Right forelimb (tissue), 1 donor: ENCODE measurements at places on chromosomes 1 and 21.

DNA sequence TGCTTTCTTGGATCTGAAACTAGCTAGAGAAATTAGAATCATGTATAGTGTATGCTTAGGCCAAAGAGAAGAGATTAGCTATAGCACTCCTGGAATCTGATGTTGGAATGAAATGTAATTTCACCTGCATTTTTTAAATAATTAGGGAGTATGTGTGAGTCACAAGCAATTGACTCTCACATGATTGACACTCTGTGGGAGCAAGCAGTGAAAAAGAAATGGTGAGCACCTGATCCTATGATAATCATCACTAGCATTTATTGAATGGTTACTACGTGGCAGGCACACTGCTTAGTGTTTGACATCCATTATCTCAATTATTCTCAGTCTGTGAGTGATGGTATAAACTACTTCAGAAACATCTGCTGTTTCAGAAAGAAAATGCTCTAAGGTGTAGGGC, 176.6 kb downstream of the NRIP1 start:
- no peak for DNase-seq

DNA sequence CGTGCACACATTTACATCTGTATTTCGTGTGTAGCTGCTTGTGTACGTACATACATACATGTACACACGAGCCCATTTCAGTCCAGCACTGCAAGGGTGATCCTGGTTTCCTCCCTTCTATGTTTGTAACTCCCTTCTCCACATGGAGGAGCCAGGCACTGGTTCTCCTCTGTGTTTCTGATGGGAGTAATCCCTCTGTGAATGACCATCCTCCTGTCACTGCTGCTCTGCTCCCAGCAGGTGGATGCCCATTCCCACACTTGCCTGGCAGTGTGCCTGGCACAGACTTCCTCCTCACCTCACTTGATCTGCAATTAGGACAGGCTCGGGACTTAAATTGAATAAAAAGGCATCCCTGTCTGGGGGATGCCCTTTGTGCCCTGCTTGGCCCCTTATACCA, 37.1 kb downstream of the TRAPPC10 start:
- no peak for DNase-seq

DNA sequence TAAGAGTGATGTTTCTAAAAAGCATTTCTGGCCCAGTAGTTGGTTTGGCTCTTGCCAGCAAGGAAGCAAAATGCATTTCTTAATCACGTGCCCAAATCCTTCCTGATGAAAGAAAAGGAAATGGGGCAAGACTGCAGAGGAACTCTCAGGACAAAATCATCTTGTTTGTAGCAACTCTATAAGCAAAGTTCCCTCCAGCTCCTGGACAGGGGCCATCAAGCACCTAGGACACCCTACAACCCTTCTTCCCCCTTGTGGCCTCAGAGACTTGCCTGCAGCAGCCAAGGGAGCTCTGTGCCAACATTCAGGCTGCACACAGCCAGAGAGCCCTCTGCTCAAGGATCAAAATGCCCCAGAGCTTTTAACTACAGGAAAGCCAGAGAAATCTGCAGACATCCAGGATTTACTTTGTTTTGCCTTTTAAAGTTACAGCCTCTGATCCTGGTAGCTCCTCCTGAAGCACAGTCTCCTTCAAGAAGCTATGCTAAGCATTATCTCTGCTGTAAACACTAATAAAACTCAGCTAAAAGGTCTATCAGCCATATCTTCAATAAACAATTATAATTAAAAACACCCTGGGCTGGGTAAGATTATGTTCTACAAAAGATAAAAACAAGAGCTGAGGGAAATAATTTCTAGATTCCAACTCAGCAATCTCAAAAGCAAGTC, 105.0 kb downstream of the KIAA0319L start:
- no peak for DNase-seq

- no peak for DNase-seq
These were observed 143.3 kb downstream of the DENND1B start for GRCh38 chr1:197632005-197632404.

DNA sequence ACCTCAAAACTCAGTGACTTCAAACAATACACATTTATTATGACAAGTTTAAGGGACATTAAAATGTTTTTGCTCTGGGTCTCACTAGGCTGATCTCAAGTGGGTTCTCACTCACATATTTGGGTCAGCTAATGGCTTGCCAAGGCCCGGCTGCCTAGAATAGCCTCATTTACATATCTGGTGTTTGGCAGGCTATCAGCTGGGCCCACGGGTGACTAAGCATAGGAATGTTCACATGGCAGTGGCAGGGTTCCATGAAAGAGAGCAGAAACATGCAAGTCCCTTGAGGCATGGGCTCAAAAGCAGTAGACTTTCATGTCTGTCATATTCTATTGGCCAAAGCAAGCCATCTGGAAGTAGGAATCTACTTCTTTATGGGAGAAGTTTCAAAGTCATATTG, 492.6 kb downstream of the KCNT2 start:
- DNase-seq: no peak

DNA sequence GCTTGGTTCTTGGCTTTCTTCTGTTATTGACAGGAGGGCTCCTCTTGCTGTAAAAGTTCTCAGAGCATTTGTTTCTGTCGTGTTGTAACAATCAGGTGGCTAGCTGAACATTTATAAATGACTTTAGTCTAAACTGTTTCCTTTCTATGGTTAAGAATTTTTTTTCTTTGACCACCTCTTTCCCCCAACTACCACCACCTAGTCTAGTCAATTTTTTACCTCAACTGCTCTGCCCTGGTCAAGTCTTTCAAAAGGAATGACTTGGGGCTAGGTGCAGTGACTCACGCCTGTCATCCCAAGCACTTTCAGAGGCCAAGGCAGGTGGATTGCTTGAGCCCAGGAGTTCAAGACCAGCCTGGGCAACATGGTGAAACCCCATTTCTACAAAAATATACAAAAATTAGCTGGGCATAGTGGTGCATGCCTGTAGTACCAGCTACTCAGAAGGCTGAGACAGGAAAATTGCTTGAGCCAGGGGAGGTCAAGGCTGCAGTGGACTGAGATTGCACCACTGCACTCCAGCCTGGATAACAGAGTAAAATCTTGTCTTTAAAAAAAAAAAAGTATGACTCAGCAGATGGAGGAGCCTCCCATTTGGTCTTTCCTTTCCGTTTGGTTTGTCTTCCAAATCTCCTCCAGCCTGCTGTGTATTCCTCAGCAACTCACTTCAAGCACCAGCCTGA, 40.7 kb downstream of the MAP3K21 start:
- no peak for DNase-seq

- DNase-seq: no peak
These were observed 47.1 kb downstream of the UMODL1 start for GRCh38 chr21:42117967-42118780.

DNA sequence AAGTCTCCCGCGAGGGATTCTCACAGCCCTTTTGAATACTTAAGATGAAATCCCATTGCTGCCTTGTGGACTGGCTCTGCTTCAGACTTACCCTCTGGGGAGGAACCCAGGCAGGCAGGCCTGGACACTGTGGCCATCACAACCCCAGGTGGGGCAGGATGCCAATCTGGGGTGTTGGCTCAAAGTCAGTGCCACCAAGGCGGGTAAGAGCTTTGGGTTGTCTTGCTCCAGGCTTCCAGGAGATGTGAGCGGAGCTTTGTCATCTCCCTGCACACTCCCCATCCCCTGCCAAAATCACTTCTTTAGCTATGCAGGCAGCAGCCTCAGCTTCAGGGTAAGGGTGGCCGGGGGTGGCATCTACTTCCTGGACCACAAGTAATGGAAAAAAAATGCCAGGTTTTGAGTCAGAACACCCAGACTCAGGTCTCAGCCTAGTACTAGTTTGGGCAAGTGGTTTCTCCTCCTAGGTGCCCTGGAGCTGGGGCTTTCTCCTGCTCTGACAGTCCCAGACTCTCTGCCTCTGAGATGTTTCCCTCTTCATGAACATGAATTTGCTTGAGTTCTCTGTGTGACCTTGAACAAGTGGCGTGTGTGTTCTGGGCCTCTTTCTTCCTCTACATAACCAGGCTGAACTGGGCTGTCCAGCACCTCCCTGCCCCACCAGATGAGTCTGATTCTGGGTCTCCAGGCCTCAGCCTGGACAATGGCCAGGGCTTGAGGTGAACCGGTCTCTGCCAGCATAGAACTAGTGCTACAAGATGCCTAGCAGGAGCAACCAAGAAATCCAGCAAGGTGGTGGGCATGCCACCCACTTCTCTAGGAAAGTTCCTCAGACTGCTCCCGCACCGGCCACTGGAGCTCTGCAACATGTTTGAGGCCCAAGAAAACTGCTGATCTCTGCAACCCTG, 65.4 kb downstream of the VWA5B1 start:
- no peak for DNase-seq

DNA sequence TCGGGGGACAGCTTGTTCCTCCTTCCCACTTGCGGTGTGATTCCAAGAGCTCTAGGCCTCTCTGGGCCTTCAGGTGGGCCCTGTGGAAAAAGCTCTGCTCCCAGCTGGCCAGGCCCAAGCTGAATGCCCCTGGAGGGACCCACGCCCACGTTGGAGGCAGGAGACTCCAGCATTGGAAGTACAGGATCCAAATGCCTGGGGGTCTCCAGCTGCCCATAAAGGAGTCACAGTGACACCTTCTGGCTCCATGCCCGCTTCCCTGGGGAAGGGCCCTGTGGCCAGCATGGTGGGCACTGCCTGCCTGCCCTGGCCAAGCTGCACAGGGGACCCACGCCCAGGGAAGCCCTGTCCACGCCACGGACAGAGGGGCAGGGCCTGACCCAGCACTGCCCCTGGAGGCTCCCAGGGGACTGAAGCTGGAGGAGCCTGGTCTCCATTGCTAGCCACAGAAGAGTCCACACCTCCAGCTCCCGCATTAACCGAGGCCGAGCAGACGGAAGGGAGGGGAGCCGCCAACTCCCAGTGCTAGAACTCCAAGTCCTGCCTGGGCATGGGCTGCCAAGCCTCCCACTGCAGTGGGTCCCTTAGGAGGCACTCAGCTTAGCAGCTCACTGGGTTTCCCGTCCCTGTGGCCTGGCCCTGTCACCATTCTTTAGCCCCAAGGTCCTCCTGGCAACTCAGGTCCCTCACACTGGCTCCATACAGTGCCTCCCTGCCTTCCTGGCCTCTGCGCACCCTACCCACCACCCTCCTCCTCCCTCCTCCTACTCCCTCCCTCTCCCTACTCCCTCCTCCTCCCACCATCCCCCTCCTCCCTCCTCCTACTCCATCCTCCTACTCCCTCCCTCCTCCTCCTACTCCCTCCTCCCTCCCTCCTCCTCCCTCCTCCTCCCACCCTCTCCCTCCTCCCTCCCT, 41.9 kb downstream of the WNT9A start:
- DNase-seq: no peak

DNA sequence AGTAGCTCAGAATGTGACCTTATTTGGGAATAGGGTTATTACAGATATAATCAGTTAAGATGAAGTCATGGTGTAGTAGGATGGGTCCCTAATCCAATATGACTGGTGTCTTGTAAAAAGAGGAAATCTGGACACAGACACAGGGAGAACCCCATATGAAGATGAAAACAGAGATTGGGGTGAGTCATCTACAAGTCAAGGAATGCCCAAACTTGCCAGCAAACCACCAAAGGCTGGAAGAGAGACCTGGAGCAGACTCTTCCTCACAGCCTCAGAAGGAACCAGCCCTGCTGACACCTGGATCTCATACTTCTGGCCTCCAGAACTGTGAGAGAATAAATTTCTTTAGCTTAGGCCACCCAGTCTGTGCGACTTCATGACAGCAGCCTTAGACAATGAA, 29.9 kb downstream of the KRTAP19-8 start:
- no peak for DNase-seq

DNA sequence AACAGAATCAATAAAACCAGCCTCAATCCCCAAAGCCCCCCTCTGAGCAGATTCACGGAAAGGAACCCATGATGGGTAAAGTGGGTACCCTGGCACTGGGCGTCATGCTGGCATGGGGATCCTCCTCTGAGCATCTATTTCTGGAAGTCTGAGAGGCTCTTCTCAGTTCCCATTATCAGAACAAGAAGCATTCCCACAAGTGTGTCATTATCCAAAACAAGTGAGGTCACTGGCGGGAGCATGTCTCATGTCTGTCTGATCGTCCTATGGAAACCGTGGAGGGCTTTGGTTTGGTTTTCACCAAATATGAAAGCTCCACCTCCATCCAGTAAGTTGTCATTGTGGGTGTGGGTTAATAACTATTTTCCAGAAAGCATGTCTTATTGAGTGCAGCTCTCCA, 70.7 kb downstream of the PGM1 start:
- DNase-seq: no peak

DNA sequence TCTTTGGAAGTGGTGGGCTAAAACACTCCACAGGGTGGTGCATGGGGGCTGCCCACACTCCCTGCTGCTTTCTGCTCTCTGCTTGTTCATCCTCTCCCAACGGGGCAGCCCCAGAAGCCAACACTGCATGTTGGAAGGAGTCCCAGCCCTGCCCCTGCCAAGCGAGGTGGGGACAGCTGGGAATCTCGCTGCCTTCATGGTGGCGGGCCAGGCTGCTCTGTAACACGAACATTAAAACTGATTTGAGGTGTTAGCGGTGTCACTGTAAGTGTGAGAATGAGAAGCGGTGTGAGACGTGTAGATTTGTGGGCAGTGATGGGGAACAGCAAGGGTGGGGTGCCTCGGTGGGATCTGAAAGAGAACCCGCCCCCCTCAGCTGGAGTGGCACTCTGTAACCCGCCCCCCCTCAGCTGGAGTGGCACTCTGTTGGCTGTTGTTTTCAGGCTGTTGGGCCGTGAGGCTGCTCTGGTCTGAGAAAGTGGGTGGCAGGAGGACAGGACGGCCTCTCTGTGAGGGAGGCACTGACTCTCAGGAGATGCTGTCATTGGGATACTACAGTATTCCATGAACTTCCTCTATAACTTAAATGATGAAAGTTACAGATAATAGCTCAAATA, 80.9 kb downstream of the PCBP3 start:
- DNase-seq: peak; percentile 65

DNA sequence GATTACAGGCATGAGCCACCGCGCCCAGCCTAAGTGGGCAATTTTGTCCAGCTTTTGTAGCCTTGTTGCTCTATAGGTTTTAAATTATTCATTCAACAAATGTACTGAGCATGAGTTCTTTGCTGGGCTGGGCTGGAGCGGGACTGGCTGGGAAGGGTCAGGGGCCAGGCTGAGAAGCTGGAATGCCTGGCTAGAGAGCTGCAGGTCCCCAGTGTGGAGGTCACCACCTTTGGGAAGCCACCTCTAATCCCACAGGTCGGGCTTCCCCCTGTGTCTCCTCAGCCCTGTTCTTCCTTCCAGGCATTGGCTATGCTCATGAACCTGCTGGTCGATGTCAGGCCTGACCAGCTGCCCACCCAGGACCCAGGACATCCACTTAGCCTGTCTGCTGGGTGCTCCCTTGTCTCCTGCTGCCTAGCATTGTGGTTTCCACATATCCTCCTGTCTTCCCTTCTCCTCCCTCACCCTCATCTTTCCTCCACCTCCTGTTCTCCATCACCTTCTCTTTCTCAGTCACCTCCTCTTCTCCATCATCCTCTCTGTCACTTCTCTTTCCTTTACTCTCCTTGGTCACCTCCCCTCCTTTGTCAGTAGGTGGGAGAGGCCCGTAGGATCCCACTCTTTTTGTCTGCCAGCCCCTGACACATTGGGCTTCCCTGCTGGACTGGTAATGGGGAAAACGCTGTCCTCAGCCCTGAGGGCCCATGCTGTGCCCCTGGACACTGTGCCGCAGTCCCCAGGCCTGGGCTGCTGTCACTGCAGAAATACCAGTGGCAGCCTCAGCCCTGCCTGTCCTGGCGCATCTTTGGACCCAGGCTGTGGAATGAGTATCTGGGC, 23.8 kb downstream of the SERINC2 start:
- DNase-seq: peak; percentile 34

GRCh38 chr21:16891821-16892220, 621.0 kb upstream of the CXADR start:
- no peak for DNase-seq
